Fibroblast of lung (primary cell): ENCODE measurements at places on chromosomes 4 and X.

GRCh38 chr4:123870216-123870876 is 473.8 kb downstream of the SPRY1 start:
- no peak for DNase-seq

GRCh38 chr4:53777244-53777984 is 186.1 kb upstream of the LNX1 start:
- DNase-seq, result peak; percentile 76

- DNase-seq, result no peak
Measured at GRCh38 chr4:28845158-28845557, 1875.0 kb upstream of the PCDH7 start.

- no peak for DNase-seq
Measured at GRCh38 chr4:6380746-6381410, 91.5 kb downstream of the PPP2R2C start.

- no peak for DNase-seq
Measured at GRCh38 chrX:8647176-8647575, 84.8 kb downstream of the ANOS1 start.

DNA sequence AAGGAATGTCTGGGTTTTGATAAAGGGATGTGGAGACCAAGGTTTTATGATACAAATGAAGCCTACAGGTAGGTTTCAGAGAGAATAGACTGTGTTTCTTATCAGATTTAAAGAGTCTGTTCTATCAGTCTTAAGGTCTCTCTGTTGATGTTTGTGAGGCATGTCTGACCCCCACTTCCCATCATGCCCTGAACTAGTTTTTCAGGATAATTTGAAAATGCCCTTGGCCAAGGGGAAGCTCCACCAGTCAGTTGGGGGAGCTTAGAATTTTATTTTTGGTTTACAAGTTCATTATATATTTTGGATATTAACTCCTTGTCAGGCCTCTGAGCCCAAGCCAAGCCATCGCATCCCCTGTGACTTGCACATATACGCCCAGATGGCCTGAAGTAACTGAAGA is 18.6 kb downstream of the C4orf51 start:
- DNase-seq, result no peak
